Activated CD4-positive, alpha-beta T cell treated with anti-CD3 and anti-CD28 coated beads, Interleukin-2, Interleukin-4, amounts not matched to agents 100 ng/mL and 50 ng/mL, durations not matched to agents 16 hours and 8 hours (primary cell): ENCODE measurements at places on chromosomes 4 and X.

- DNase-seq: no peak
Measured at GRCh38 chr4:128527946-128528576, 240.4 kb upstream of the PGRMC2 start.

GRCh38 chrX:63713526-63713925 is 71.5 kb downstream of the ARHGEF9 start:
- DNase-seq: no peak

GRCh38 chr4:6925357-6925836 is 15.8 kb downstream of the TBC1D14 start:
- DNase-seq: peak; percentile 60

- DNase-seq: no peak
Measured at GRCh38 chrX:40282946-40283660, 185.3 kb upstream of the BCOR start.

DNA sequence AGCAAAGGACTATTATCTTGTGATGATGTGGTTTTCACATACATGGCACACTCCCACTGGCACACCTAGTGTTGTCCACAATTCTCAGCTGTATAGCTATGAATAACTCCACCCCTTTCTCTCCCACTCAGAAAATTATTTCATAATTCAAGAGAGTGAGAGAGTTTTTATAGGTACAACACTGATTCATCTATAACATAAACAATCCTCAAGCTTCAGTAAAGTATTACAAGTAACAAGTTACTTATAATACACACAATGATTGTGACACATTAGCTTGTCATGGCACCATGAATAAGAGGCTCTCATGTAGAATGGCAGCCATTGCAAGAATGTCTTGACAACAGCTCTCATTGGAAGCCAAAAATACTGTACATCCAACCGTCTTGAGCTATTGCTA is 43.9 kb downstream of the RAB40A start:
- no peak for DNase-seq

- no peak for DNase-seq
Measured at GRCh38 chrX:70128071-70128470, 5.2 kb upstream of the IGBP1 start.

DNA sequence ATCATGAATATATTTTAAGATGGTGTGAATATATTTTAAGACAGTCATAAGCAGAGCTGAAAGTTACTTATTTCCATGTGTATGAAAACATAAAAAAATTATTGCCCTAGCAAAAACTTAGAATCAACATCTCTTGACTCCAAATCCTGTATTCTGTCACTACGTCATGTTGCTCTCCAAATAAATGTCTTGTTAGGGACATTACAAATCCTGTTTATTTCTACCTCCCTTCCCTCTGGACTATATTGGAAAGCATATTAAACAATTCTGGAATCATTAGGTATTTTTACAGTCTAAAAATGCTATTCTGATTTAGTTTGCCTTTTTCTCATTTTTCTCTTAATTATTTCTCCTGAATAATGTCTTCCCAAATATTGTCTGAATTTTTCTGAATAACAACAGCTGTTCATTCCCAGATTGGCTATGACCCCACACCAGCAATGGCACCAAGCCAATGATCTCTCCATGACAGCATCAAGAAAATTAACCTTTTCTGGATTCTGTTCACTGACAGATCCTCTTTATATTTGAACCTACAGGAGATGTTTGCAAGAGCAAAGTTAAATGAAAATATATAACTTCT is 523.1 kb downstream of the IQCM start:
- DNase-seq: no peak

- peak; percentile 89 for DNase-seq
Measured at GRCh38 chrX:107710617-107711391, 64.8 kb downstream of the TSC22D3 start.

DNA sequence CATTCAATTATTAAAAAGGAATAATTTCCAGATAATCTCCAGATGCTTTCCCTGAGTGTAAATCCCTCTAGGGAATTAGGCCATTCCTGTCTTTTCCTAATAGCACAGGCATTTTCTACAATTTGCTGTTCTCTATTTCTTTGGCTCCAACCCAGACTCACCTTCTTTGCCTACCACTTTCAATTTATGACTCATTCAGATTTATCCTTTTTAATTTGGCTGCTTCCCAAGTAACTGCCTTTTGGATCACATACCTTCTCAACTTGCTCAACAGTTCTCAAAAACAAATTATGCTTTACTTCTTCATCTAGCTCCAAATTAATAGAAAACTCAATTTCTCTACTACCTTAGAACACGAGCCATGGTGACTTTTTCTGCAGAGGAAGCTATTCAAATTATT is 1166.3 kb upstream of the PCDH7 start:
- no peak for DNase-seq

- DNase-seq: no peak
Measured at GRCh38 chr4:87216469-87216868, 3.9 kb downstream of the KLHL8 start.

GRCh38 chr4:34633241-34633640 is 1611.1 kb downstream of the ARAP2 start:
- DNase-seq: no peak

GRCh38 chrX:124348182-124348581 is 1.8 kb downstream of the SH2D1A start:
- DNase-seq: no peak

DNA sequence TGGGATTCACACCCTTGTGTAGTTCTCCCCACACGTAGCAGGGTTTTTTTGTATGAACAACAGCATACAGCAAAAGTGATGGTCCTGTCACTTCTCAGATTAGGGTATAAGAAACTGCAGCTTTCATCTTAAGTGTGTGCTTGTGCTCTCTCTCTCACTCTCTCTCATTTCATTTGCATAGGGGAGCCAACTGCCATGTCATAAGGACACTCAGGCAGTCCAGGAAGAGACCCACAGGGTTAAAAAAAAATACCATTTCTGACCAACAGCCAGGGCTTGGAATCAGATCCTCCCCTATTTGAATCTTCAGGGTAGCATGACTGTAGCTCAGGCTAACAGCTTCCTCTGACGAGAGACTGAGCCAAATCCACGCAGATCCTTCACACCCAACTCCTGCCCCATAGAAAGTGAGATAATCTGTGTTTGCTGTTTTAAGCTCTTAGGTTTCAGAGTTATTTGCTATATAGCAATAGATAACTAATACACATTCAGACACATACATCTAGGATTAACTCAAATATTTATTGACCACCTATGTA is 331.2 kb downstream of the PAPSS1 start:
- DNase-seq: no peak

DNA sequence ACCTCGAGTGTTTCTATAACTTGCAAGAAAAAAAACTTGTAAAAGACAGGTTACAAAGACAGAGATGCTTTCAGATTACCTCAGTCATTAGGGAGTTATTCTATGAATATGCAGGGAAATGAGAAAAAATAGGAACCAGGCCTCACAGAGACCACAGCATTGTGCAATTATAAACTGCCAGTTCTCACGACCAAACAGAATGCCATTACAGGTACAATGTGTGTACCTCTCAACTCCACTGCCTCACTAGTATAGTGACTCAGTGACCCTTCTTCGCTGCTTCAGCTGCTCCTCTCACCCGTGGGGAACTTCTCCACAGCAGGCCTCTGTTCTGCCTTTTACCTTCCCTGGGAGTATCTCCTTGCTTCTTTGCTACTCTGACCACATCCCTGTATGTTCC is 2.3 kb upstream of the HTATSF1 start:
- DNase-seq: no peak

DNA sequence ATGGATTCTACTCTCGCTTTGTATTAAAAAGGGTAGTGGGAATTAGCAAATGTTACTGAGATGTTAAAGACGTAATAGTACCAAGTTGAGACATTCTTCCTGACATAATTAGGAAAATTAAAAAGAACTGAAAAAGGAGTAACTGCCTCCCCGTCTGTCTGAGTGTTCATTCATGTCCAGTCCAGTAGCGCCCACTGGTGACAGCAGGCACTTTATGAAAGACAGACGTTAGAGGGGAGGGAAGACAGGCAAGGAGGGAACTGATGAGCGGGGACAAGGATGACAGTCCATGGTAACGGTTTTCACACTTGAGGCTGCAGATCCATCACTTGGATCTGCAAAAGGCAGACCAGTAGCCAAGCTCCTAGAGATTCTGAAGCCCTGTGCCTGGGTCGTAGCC is 326.7 kb downstream of the STK32B start:
- DNase-seq: no peak

GRCh38 chr4:142406499-142406835 is 439.6 kb downstream of the INPP4B start:
- DNase-seq: no peak

DNA sequence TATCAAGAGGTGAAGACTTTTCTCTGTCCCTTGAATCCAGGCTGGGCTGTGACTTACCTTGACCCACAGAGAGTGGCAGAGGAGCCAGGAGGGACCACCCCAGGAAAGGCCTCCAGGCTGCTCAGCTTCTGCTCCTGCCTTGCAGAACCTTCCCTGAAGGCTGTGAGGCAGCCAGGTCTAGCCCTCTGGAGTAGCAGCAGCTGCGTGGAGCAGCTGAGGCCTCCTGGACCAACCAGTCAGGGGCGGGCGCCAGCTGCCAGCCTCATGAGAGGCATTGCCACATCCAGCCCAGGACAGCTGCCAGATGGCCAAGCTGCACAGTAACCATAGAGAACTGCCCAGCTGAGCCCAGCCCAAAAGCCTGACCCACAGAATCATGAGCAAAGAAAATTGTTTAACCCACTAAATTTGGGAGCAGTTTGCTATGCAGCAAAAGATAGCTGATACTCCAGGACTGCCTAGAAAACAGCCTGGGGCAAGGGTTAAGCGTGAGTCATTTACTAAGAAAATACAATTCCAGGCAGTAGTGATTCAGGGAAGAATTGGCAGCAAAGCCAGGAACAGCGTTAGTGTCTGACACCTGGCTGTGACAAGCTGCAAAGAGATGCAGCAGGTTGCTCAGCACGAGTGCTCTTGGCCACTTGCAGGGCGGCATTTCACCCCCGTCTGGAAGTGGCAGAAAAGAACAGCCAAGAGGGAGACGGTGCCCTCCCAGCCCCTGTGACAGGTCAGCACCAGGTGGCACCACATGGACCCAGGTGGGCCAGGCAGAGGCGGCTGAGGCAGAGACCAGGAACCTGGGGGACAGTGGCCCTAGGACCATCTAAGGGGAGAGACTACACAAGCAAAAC is 14.7 kb upstream of the PDE6B start:
- no peak for DNase-seq

DNA sequence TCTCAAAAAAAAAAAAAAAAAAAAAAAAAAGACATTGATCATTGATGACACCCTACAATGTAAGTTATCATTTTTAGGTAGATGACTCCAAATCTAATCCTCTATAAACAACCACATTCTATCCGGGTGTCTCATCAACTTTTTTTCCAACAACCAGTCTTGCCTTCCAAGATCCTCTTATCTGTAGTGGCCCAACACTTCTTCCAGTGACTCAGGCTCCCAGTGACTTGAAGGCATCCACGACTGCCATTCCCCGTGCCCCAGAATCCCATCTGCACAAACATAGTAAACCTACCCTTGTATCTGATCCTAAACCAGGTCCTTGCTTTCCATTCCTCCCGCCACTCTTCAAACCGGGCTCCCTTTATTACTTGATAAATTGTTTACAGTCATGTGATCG is 15.6 kb upstream of the TSPAN5 start:
- DNase-seq: no peak

DNA sequence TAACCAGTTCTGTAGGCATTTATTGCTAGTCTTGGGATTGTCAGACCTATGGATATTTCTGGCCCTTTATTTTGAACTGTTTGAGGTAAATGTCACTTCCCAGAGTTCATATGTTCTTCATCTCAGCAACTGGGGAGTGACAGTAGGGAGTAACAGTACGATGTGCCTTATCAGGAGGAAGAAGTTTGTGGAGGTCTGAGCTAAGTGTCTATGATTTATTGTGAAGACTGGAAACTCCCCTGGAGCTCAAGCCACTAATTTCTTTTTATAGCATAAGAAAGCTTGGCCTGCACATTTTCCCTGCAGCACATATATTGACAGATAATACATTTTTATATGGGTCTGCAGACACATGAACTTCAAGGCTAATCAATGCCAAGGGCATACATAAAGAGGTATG is 383.8 kb downstream of the GRXCR1 start:
- DNase-seq: no peak

- no peak for DNase-seq
Measured at GRCh38 chr4:69707807-69708206, 52.6 kb downstream of the SULT1B1 start.

- DNase-seq: peak; percentile 90
Measured at GRCh38 chrX:1453951-1454785, 1.5 kb upstream of the ASMTL start.

DNA sequence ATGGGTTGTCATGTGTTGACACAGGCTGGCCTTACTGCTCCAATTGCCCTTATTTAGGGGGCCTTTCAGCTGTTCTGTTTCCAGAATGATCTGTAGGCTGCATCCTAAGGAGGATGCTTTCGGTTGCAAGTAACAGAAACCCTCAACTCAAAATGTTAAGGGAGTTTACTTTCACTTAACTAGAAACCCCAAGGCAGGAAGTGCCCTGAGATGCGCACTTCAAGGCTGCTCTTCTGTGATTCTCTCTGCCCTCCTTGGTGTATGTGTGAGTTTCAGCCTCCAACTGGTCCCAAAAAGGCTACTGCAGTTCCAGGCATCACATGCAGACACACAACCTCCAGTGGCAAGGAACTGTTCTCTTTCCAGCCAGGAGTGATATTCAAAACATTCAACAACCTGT is 97.3 kb upstream of the ATP6AP2 start:
- no peak for DNase-seq

- DNase-seq: no peak
Measured at GRCh38 chrX:72304877-72305276, 837 bp downstream of the CITED1 start.

GRCh38 chrX:150941580-150941979 is 41.6 kb upstream of the HMGB3 start:
- no peak for DNase-seq

DNA sequence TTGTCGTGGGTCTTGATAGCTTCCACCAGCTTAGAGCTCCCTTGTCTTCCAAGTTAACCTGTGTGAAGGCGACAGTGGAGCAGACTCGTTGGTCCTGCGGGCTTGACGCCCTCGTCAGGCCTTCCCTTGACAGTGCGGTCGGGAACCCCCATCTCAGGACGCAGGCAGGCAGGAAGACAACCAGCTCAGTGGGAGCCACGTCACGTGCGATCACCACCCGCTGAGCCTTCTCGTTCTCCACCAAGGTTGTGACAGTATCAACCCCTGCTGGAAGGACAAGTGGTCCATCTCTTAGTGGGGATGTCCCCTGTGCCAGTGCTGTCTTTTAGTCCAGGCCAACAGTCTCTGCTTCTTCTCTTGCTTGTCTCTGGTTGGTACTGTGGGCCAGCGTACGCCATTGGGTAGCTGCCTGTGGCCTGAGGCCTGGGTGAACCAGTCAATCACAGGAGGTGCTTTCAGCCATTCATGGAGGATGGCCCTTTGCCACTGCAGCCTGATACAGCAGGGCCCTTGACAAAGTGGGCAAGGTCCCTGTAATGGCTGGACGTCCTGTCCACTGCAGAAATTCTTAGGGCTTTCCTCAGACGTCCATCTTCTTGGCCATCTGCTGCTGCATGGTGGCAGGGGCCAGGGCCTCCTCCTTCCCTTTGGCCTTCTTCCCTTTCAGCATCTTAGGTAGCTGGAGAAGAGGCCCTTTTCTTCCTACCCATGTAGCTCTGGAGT is 31.4 kb downstream of the RGS12 start:
- DNase-seq: no peak
